Renal pelvis (tissue), 12 donors: ENCODE measurements at places on chromosomes 2 and 18. TPM values are rescaled to one million over a fixed set of nuclear protein-coding genes. Genes with fewer than 3 reads are reported as not detected.

DNA sequence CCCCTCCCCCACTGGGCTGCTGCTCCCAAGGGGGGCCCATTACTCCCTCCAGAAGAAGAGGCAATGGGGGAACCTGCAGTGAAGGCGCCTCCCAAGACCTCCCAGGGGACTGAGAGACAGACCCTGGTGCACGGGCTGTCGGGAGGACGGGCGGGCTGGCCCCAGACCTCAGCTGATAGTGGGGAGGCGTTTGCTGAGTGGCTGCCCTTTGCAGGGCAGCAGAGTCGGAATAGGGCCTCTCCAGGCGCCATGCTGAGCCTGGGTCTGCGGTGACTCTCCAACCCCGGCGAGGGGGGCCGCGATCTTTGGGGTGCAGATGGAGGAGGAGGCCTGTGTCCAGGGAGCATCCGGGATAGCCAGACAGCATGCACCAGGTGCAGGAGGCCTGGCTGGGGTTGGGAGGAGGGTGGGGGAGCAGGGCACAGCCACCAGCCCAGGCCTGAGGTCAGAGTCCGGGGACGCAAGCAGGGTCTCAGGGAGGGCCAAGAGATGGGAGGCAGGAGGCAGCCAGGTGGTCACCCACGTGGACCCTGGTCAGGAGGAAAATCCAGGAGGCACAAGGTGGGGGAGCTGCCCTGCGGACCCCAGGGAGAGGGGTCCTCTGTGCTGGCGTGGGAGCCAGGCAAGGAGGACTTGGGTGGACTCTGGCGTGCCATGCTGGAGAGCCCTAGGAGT, 11.0 kb downstream of the CROCC2 start:
- DNase-seq = no peak

DNA sequence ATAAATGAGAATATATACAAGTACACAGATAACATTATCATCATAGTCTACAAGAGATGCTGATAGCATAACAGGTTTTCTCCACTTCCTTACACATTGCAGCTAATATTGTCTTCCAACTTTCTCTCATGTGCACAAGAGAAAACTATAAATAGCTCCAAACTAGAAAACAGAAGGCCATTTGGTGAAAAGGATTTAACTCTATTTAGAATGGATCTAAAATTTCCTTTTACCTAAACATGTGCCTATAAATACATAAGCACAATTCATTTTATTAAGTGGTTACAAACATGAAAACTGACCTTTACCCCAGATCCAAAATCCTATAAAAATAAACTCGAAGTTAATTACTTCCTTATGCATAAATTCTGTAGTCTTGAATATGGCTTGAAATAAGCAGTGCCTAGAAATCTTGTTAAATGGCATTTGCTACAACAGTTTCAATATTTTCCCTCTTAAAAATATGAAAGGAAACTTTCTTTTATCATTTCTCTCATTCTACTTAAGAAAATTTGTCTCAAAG, 41.6 kb downstream of the SLC25A12 start:
- no peak for DNase-seq

GRCh38 chr18:77093586-77093985, 39.0 kb downstream of the MBP start:
- no peak for DNase-seq

DNA sequence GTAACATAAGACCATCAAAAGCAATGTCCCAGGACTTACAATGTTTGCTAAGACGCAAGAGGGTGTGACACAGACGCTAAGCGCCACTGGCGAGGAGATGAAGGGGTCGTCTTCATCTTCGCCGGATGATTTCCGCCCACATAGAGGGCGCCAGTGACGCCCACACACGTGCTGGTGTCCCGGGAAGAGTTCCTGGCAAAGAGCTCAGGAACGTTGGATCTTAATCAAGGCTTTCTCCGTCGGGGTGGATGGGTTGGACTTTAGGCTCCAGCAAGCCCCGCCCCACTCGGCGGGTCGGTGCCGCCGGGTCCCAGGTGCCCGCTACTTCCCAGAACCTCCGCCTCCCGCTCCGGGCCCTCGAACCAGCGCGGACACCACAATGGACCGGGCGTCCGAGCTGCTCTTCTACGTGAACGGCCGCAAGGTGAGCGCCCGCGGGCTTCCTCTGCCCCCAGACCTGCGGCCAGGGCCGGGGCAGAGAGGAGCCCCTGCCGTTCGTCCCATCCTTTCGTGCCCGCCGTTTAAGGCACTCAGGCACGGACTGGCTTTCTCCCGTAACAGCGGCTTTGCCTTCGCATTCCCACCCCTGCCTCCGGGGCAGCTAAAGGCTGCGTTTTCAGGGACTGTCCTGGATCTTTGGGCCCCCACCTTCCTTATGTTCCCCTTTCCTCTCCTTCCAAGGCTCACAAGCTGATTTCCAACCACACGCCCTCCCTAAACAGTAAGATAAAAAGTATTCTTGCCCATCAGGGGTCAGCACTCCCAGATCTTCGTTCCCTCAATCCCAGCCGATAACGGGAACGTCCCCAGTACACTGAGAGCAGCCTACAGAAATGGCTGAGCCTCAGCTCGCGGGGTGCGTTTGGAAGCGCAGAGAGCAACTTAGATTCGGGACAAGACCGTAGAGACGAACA, at the start of gene AOX1:
Gene AOX1 (plus strand): TSS at position 285 of the 914 bp plus-strand sequence. CDS start 95 bp downstream, at position 380.
- peak; percentile 51 for DNase-seq

- DNase-seq = no peak
Measured at GRCh38 chr2:237075749-237076599, 9.7 kb upstream of the COPS8 start.

DNA sequence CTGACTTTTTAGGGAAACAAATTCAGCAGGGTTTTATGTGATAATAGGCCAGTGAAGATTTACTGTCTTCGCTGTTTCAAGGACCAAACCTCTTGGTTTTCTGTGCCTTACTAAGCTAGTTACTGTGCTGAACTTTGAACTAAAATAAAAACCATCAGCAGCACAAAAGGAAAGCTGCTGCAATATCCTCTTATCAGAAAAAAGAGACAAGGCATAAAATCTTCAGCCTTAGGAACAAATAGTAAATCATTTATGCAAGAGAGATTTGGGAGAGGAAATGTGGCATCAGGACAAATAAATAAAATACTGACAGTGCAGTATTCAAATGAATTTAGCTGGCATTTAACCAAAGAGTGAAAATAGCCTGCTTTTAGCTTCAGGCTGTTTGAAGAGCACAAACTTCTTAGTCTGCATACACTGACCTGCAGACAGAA, 64.1 kb upstream of the EHBP1 start:
- DNase-seq = peak; percentile 52

DNA sequence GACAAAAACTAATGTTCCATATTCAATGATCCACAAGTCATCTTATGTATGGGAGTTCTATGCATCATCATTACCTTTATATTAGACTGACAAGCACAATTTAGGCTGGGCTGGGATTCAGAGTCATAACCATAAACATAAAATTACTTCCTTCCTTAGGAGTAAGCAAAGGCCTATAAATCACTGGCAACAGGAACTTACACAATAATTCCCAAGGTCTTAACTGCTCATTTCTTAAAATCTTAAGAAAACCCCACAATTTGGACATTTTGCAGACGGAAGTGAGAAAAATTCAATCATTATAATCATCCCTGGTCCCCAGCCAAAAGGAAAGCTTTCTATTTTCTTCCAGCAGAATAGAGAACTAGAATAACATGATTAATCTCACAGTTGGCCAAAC, 232.3 kb downstream of the DYM start:
- no peak for DNase-seq

DNA sequence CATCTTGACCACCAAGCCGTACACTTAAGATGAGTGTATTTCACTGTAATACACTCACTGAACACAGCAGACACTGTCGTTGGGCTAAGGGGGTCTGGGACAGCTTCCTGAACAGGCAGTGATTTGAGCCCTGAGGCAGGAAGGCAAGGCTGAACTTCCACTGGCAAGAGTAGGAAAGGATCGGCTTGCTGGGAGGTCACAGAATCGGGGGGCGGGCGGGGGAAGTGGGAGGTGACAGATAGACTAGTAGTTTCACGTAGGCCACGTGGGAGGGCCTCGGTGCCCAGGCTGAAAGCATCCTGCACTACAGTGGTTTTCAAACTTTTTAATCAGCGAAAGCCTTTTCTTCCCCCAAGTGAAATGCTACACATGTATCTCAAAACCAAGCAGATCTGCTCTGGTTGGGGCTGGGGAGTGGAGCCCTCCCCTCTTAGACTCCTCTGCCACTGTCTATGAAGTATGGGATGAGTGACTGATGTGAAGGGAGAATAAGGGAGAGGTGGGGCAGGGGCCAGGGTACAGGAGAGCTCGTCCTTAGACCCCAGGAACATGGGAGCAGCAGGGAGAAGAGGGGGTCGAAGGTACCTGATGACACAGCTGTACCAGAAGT, 8.6 kb downstream of the PARD6G start:
- no peak for DNase-seq

- DNase-seq = no peak
Measured at GRCh38 chr2:54909001-54909400, 141.2 kb downstream of the RTN4 start.

GRCh38 chr2:218878486-218878885, 2.2 kb upstream of the WNT10A start:
- DNase-seq = no peak

- no peak for DNase-seq
Measured at GRCh38 chr2:159936471-159936870, 125.9 kb downstream of the PLA2R1 start.

GRCh38 chr18:46299465-46300008, 195.4 kb downstream of the HAUS1 start:
- DNase-seq = no peak

DNA sequence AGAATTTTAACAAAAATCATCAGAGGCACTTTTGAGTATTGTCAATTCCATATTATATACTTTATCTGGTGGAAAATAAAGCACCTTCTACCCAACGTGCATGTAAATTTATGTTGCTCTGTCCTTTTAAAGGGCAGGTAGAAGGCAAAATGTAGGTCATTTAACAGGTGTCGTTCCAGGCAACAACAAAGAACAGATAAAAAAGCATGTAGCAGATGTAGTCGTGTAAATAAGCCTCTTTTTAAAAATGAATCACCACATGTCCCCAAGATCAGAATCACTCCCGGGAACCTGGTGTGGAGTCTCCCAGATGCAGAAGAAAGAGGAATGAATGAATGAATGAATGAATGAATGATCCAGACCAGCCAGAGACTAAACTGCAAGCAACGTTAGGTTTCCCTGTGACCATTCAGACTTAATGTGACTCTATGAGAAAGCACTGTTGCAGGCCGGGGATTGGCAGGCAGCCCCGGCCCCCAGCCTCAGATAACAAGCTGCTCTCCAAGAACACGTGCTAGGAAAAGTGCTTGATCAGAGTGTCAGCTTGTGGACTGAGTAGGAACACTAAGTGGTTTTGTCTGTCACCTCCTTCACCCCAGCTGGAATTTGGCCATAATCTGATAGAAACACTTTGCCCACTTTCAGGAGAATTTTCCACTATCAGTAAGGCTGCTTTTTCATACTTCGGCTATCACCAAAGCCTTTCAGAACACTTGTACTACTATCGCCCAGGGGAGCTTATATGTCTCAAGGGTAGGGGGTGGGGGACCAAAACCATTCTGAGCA, 100.6 kb downstream of the CDK15 start:
- no peak for DNase-seq

DNA sequence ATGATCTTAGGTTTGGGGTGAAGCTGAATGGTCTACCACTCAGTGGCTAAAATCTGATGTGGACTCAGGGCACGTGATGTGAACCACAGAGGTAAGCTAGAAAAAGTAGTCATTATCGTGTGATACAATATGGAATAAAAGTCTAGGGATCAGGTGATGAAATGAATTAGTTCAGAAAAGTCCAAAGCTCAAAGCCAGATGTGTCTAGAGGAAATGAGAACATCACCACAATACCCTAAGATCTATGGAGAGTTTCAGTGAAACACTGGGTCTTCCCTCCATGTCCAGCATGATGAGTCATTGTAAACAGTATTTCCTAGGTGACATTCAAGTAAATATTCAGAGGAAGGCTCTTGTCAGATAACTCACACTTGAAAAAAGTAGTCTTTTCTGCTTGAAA, 1257.4 kb upstream of the ZEB2 start:
- no peak for DNase-seq

GRCh38 chr2:133139847-133140533, 428.3 kb downstream of the NCKAP5 start:
- no peak for DNase-seq

- no peak for DNase-seq
Measured at GRCh38 chr18:21053127-21053526, 58.5 kb downstream of the ROCK1 start.

GRCh38 chr2:157443795-157444640, at the start of gene CYTIP:
TSS of gene CYTIP (minus strand) at chr2:157444089. CDS start at chr2:157444020, 69 bp downstream.
- no peak for DNase-seq

- no peak for DNase-seq
Measured at GRCh38 chr2:75528221-75528977, 32.3 kb downstream of the EVA1A start.

DNA sequence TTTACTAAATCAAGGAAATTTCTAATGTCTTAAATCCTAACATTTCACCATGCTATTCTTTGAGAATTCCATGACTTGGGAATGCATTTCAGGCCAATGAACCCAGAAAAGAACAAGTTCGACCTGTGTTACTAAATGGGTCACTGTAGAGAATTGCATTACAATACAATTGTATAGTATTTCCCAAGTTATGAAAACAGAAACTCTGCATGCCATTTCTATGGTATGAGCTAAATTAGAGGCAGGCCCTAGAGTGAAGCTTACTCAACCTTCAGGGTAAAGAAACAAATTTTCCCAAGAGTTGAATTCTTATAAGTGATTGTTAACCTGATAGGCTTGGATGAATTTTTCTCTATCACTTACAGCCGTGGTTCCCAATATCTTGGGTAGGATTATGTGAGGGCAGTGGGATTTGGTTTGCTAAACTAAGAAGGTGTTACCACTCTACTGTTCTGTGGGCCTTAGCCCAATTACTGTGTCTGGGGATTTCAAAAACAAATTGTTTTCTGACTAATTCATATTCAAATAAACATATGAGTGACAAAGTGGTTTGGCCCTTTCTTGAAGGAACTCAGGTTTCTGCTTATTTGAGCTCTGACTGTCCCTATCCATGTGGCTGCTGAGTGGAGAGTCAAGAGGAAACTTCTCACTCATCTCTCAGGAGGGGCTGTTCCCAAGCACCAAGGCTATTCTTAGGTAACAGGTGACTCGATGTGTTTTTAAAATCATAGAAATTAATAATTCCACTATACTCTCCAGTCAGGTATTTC, 11.2 kb upstream of the SERPINB7 start:
- no peak for DNase-seq

GRCh38 chr2:201699416-201699815, 972 bp upstream of the MPP4 start:
- no peak for DNase-seq

- DNase-seq = no peak
Measured at GRCh38 chr2:19264852-19265251, 93.6 kb downstream of the OSR1 start.

GRCh38 chr2:241123816-241124536, 21.9 kb upstream of the MTERF4 start:
- DNase-seq = no peak

Gene KIDINS220
- 98.2 TPM for polyA plus RNA-seq

Gene PKDCC
- polyA plus RNA-seq = 421 TPM

Gene FRZB
- 8.0 TPM for polyA plus RNA-seq

Gene SCN3A
- 0.44 TPM for polyA plus RNA-seq

Gene INO80C
- polyA plus RNA-seq = 36.9 TPM

Gene TUBA3E
- not detected for polyA plus RNA-seq

Gene OTOS
- not detected for polyA plus RNA-seq

Gene TLX2
- 0.06 TPM for polyA plus RNA-seq

Gene IL1B
- 0.47 TPM for polyA plus RNA-seq

Gene ABHD1
- 2.5 TPM for polyA plus RNA-seq

Gene SDC1
- 31.0 TPM for polyA plus RNA-seq

Gene MBD5
- 52.0 TPM for polyA plus RNA-seq

Gene THSD7B
- polyA plus RNA-seq = 2.4 TPM

Gene RBBP8
- 53.8 TPM for polyA plus RNA-seq

Gene ZDBF2
- 14.0 TPM for polyA plus RNA-seq
